ENCODE measurements at places on chromosomes 5 and 9.

DNA sequence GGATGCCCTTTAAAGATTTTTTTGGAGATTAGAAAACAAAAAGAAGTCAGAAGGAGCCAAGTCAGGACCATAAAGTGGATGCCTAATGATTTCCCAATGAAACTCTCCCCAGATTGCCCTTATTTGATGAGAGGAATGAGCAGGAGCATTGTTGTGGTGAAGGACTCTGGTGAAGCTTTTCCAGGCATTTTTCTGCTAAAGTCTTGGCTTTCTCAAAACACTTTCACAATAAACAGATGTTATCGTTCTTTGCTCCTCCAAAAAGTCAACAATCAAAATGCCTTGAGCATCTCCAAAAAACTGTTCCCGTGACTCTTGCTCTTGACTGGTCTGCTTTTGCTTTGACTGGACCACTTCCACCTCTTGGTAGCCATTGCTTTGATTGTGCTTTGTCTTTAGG, 121.8 kb downstream of the CAAP1 start:
- DNase-seq: no peak

DNA sequence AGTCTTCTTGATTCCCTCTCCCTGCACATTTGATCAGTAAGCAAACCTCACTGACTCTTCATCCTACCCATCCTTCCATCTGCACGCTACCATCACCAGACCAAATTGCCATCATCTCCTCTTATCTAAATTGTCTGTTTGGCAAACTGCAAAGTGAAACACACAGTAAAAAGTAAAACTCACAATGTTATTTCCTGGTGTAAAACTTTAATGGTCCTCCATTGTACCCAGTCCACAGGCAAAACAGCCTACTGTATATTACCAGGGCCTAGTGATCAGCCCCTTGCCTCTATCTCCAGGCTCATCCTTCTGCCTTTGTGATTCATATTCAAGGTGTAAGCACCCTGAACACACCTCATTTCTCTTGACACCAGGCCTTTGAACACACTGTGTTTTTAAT, 83.3 kb upstream of the GPR151 start:
- no peak for DNase-seq

DNA sequence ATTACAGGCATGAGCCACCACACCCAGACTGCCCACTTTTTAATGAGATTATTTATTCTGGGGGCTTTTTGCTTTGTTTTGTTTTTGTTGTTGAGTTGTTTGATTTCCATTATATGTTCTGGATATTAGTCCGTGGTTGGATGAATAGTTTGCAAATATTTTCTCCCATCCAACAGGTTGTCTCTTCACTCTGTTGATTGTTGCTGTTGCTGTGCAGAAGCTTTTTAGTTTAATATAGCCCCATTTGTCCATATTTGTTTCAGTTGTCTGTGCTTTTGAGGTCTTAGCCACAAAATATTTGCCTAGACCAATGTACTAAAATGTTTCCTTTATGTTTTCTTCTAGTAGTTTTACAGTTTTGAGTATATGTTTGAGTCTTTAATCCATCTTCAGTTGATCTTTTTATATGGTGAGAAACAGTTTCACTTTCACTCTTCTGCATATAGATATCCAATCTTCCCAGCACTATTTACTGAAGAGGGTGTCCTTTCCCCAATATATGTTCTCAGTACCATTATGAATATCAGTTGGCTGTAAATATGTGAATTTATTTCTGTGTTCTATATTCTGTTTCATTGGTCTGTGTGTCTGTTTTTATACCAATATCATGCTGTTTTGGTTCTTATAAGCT, 30.2 kb upstream of the TBCA start:
- no peak for DNase-seq

- peak; percentile 9 for DNase-seq
Observed at GRCh38 chr9:28215536-28216299, 642.4 kb upstream of the C9orf72 start.

DNA sequence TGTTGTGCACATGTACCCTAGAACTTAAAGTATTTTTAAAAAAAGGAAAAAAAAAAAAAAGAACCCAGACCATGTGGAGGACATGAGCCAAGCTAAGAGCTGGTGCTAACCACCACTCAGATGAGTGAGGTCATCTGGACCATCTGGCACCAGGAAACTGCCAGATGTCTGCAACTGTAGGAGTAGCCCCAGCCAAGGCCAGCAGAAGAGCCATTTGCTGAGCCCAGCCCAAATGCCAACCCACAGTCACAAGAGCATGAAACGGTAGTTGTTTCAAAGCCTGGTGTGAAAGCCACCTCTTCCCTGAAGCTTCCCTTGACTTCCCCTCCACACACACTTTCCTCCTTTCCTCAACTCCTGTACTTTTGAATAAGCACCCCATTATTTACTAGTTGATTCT, 69.2 kb upstream of the FCN1 start:
- DNase-seq: no peak
